ENCODE measurements at places on chromosomes 1 and 21.

DNA sequence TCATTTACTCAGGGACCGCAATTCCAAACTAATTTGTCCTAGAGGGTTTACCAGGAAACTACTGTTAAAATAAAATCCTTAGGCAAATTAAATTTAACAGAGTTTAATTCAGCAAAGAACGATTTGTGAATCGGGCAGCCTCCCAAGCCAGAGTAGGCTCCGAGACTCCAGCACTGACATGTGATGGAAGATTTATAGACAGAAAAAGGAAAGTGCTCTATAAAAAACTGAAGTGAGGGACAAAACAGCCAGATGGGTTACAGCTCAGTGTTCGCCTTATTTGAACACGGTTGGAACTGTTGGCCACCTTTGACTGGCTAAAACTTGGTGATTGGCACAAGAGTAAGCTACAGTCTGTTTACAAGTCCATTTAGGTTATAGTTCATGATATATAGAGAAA is 35.2 kb upstream of the RCSD1 start:
- DNase-seq, result no peak

DNA sequence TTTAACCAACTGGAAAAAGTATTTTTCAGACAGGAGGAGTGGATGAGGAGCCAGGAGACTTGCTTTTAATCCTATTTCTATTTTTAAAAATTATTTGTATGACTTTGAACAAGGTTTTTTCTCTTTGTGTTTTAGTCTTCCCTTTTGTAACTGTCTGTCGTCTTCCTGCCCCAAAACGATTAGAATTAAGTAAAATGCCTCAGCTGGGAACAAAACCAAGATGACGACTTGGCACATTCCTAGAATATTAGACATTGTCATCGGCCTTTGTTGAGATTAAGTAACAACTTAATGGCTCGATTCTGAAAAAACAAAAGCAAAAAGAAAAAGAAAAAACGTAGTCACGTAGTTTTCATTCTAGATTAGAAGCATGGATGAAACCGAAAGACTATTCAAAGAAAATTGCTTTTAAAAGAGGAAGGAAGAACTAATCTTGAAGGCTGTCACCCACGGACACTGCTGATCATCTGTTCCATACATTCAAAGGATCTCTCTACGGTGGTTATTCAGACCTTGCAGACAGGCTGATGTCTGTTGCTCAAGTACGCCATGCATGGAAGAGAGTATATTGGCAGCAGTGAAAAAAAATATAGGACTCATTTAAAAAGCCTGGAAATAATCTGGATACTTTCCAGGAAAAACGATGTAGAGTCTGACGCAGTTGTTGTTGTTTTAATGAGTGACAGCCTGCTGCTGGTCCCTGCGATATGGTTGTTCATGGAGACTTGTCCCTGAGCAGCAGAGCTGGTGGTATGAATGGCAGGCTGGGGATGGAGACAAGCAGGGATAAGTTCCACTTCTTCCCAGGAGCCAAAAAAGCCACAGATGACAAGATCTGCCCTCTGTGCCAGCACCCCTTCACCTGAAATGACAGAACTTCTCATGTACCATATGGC is 16.8 kb downstream of the GNG4 start:
- DNase-seq, result no peak

DNA sequence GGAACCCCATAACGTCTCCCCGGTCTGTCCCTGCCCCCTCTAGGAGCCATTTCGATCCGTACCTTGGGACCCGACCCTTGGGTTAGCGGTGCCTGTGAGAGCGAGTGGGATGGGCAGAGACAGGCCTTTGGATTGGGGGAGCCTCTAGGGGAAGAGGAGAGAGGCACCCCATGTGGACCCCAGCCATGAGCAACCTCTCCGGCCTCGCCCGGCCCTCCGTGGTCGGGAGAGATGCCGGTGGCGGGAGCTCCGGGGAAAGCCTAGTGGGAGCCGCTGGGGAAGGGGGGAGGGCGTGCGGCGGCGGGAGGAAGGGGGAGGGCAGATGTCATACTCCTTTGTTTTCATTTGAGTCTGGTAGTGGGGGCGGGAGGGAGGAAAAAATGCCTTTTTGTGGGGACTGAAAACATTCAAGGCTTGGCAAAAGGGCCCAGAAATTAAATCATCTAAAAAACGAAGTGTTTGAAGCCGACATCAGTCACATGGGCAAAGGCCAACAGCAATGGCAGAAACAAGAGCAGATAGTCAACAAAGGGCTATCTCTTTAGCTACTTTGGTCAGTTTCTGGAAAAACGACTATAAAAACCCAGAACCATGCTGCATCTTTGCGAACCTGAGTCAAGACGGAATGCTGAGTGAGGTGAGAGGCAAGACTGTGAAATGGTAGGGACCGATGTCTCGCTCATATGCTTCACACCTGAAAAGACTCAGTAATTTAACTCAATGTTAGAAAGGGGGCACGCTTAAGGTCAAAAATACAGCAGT is 758 bp downstream of the PTBP2 start:
- DNase-seq, result peak; percentile 41

GRCh38 chr1:8370905-8371315 is 53.0 kb downstream of the SLC45A1 start:
- DNase-seq, result no peak

DNA sequence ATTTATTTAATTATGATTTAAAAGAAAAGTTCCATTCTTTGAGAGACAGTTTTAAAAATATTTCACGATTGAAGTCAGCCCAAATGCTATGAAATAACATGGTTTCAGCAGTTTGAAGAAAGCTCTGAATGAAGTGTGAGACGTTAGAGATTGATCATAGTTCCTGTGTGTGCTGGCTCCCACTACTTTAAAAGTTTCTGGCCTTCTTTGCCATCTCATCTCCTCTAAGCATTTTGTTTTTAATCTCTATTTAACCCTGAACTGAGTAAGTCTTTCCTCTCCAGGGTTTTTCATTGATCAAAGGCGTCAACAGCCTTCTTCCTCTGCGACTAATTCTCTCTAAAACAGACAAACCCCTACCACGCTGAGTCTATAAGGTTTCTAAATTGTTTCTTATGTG is 225.3 kb upstream of the B3GALT2 start:
- DNase-seq, result no peak

DNA sequence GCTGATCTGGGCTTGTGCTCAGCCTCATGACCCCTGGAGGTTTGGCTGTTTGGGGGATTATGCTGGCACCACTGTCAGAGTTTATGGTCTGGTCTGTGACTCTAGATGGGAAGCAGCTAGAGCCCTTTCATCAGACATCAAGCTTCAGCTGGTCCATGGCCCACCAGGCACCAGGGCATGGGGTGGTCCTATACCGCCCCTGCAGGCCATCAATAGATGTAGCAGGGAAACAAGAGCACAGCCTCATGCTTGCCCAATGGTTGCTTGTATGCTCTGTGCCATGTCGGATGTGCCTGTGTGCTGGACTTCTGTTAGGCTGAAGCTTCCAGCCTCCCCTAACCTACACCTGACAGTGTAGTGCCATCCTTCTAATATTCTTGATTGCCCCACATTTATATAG is 71.1 kb upstream of the CD34 start:
- DNase-seq, result no peak

GRCh38 chr1:12552111-12552888 is 65.7 kb downstream of the DHRS3 start:
- DNase-seq, result no peak

- DNase-seq, result no peak
Measured at GRCh38 chr1:38464071-38464661, 395.4 kb downstream of the RRAGC start.

DNA sequence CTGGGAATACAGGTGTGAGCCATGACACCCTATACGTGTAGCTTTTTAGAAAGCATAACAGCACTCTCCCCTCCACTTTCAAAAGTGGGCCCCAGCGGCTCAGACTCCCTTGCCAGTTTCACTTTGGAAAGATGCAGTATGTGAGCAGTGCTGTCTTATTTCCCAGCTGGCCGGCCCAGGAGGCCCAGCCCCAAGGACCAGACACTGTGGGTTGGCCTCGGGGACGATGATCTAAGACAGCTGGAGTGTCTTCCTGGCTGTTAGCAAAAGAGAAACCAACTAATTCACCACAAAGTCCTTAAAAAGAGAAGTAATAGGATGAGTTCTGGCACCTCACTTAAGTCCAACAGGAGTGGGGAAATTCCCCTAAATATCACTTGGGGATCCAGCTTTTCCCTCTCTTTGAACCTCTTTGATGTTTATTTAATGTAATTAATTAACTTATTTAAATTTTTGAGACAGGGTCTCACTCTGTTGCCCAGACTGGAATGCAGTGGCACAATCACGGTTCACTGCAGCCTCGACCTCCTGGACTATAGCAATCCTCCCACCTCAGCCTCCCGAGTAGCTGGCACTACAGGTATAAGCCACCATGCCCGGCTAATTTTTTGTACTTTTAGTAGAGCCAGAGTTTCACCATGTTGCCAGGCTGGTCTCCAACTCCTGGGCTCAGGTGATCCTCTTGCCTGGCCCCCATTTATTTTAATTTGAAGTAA is 17.6 kb upstream of the CLIC4 start:
- peak; percentile 89 for DNase-seq

GRCh38 chr1:170537798-170538503 is 6.0 kb downstream of the GORAB start:
- DNase-seq, result no peak

DNA sequence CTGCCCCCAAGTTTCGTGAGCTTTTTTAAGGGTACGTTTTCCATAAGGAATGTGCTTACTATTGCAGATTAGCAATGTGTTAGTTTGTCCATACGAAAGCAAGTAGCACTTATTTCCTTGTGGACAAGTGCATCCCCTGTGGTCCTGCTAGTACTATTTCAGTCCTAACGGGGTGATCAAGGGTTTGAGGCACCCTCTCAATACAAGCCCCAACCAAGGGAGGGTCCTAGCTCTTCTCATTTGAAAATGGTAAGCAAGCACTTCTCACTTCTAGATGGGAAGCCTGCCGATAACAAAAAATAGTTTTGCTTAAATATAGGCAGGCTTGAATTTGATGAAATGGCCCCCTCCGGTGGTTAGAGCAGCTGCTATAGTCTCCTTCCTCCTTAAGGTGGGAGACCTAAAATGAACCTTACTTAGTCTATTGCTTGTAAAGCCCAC is 64.0 kb upstream of the HMCN1 start:
- no peak for DNase-seq

GRCh38 chr1:209038316-209038715 is 545.2 kb upstream of the CAMK1G start:
- no peak for DNase-seq

DNA sequence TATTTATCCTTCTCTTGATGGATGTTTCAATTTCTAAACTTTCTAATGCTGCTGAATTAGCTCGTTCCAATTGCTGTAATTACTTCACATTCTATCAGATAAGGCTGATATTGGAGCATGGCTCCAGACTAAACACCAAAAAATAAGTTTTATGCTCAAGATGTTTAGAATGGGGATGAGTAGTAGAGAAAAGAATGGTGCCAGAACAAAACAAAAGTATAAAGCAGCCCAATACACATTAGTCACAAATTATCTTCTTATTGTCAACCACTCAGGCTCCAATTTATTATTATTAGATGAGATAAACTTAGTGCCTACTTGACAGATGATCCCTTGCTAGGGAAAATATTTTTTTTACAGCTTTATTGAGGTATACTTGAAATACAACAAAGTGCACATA is 21.8 kb downstream of the ATPAF1 start:
- DNase-seq, result no peak

- no peak for DNase-seq
Measured at GRCh38 chr1:36207339-36207738, 16.9 kb upstream of the THRAP3 start.

- no peak for DNase-seq
Measured at GRCh38 chr21:27173053-27173452, 206.2 kb upstream of the ADAMTS5 start.

- DNase-seq, result no peak
Measured at GRCh38 chr1:95067062-95067461, 5.7 kb downstream of the ALG14 start.

DNA sequence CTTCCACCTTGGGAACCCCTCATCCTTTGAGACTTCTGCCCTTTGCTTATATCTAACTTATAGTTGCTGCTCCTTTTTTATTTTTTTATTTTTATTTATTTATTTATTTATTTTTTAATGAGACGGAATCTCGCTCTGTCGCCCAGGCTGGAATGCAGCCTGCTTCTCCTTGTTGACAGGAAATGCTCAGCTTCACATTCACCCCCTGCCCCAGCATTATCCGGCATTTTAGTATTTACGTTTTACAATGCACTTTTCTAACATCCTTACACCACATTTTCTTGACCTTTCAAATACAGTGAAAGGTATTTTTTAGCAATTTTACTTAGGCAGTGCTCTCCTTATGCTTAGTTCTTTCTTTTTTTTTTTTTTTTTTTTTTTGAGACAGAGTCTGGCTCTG is 14.9 kb downstream of the CXADR start:
- no peak for DNase-seq

GRCh38 chr1:41835485-41835884 is 83.2 kb downstream of the HIVEP3 start:
- no peak for DNase-seq

DNA sequence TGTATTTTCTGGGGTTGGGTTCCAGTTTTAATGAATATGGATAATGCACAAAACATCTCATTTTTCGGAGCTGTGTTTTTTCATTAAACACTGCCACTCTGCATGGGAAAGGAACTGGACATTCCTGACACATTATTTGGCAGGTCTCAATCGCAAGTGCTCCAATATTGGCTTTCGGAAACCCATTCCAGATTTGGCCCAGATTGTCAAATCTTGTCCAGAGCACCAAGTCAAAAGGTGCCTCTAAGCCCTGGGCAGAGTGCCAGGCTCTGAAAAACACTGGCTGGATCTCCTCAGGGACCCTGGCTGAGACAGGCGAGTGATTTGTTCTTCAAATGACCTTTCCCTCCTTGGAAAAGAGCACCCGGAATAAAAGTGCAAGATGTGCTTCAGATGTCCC is 68.4 kb upstream of the MRPS6 start:
- no peak for DNase-seq

DNA sequence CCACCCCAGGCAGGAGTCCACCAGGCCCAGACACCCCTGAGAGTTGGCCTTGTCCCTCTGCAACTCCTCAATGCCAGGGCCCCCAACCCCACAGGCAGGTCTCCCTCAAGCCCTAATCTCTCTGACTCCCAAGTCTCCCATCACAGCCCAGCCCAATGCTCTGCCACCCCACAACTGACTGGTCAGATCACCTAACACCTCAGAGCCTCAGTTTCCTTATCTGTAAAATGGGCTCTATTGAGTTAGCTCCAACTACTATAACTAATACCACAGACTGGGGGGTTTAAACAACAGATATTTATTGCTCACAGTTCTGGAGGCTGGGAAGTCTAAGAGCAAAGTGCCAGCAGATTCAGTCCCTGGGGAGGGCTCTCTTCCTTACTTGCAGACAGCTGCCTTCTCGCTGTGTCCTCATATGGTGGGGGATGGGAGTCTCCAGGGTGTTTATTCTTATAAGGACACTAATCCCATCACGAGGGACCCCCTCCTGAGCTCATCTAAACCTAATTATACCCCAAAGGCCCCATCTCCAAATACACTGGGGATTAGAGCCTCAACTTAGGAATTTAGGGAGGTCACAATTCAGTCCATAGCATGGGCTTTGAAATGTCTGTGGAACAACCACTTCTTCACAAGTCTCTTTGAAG is 34.9 kb upstream of the ZC3H12A start:
- no peak for DNase-seq

GRCh38 chr1:234934611-234935033 is 194.0 kb downstream of the TOMM20 start:
- DNase-seq, result no peak

- no peak for DNase-seq
Measured at GRCh38 chr1:173474097-173474779, 2.9 kb upstream of the PRDX6 start.

- no peak for DNase-seq
Measured at GRCh38 chr21:32886339-32886738, 114.8 kb upstream of the PAXBP1 start.

GRCh38 chr1:234589854-234590620 is 19.9 kb downstream of the IRF2BP2 start:
- no peak for DNase-seq

- no peak for DNase-seq
Measured at GRCh38 chr1:149885339-149886120, 13.8 kb upstream of the BOLA1 start.

Data from GM19239 (cell line).